BJ (cell line): ENCODE measurements at places on chromosomes 12 and 14.

DNA sequence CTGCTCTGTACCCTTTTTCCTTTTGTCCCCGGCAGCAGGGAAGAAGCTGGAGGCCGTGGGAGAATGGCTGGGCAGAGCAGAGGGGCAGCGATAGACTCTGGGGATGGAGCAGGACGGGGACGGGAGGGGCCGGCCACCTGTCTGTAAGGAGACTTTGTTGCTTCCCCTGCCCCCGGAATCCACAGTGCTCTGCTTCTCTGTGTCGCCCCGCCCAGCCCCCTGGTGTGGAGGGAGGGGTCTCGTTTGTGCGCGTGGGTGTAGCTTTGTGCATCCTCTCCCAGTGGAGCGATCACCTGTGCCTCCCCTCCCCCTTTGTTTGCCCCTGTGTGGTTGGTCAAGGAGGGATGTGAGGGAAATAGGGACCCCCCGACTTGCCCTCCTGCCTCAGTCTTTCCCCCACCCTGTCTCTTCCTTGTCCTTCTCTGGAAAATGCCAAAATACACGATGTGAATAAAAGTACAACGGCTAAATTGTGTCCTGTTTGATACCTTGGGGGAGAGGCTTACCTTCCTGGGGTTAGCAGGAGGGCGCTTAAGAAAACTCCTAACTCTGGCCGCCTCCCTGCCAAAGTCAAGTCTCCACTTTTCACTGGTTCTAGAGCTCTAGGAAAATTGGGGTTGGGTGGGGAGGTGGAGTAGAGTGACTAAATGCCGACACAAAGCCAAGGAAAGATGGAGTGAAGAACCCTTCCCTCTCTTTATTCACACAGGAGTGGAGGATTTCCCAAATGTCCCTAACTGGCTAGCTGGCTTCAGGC lies 990 bp upstream of the TPI1 start:
- no peak for DNase-seq

DNA sequence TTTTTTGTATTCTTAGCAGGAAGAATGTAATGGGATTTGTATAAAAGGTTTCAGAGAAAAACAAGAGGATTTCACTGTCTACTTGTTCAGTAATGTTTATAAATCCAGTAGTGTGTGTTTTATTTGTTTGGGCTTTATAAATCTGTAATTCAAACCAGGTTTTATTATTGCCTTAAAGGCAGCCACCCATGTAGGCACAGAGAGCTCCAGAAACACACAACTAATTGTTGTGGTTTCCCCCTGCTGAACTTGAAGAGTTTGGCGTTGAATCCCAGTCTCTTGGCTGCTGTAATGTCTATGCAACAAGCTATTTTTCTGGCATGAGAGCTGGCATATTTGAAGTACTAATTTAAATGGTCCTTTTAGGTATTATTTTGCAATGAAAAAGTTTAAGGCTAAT lies 63.4 kb upstream of the SLCO1C1 start:
- DNase-seq, result peak; percentile 37

GRCh38 chr14:42884100-42884499 lies 1277.4 kb downstream of the LRFN5 start:
- no peak for DNase-seq

DNA sequence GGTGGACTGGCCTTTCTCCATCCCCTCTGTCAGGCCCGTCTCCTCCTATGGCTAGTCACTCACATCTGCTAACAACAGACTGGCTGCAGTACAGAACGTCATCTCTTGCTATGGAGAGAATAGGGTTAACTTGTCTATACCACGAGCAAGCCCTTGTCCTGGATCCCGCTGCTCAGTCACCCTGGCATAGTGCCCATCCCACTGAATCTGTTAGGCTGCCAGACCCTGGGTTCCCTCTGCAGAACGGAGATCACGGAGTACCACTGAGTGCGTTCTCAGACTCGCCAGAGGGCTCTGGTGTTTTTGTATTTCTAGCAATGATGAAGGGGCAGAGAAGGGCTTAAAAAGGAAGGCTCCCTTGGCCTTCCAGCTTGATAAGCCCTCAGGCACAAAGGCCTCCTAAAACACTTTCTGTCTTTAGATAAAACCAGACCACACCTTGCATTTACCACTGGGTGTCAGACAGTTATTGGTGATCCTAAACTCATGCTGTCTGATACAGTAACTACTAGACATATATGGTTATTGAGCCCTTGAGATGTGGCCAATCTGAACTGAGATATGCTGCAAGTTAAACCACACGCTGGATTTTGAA lies 6.3 kb upstream of the NRIP2 start:
- DNase-seq, result no peak

- DNase-seq, result no peak
Observed at GRCh38 chr12:41112903-41113302, 75.2 kb upstream of the PDZRN4 start.

DNA sequence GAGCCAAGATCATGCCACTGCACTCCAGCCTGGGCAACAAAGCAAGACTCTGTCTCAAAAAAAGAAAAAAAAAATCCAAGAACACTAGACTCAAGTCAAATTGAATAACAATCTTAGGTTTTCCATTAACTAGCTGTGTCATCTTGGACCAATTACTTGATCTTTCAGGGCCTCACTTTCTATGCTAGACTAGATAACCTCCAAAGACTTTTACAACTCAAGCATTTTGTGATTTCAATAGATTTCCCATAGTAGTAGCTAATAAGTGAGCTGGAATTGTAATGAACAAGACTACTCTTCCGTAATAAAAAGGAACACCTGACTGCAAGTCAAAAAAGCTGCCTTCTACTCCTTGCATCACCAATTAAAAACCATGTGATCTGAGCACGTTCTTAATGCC lies 127.0 kb upstream of the SSTR1 start:
- DNase-seq, result no peak

DNA sequence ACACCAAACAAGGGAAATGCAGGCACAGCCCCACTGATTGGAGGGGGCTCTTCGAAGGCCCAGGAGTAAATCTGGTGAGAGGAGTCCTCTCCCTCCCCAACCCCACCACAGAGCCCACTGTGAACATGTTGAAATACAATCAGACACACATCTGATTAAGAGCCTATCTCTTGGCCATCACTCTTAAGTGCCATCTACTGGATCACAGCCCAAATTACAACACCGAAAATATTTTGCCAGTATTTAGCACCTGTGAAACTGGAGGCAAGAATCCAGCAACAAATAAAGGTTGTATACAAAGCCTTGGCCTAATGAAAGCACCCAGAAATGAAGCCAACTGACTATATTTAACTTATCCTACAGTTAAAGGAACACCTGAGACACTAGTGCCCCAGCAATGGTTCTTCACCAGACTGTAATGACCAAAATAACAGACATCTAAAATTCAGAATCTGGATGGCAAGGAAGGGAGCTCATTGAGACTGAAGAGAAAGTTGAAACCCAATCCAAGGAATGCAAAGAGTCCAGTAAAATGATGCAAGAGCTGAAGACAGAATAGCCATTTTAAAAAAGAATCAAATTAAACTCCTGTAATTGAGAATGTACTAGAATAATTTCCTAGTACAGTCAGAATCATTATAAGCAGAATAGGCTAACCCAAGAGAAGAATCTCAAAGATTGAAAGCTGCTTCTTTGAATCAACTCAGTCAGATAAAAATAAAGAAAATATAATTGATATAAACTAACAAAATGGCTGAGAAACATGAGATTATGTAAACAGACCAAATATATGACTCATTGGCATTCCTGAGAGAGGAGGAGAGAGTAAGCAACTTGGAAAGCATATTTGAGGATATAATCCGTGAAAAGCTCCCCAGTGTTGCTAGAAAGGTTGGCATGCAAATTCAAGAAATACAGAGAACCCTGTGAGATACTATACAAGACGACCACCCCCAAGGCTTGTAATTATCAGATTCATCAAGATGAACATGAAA lies 1117.0 kb downstream of the FLRT2 start:
- DNase-seq, result no peak

DNA sequence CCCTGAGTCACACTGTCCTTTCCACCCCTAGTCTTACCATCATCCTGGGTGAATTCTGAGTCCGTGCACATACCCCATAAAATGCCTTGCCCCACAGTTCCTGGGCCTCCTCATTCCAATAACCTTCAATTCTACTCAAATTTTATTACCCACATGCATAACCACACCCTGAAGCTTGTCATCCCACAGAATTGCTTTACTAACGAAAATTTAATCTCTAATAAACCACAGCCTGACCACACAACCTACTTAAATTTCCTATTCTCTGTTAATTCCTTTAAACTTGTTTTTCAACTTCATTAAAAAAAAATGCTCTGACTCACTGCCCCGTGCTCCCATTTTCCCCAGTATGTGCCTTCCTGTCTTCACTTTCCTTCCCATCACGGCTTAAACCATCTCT lies 205.9 kb downstream of the PHLDA1 start:
- peak; percentile 97 for DNase-seq

DNA sequence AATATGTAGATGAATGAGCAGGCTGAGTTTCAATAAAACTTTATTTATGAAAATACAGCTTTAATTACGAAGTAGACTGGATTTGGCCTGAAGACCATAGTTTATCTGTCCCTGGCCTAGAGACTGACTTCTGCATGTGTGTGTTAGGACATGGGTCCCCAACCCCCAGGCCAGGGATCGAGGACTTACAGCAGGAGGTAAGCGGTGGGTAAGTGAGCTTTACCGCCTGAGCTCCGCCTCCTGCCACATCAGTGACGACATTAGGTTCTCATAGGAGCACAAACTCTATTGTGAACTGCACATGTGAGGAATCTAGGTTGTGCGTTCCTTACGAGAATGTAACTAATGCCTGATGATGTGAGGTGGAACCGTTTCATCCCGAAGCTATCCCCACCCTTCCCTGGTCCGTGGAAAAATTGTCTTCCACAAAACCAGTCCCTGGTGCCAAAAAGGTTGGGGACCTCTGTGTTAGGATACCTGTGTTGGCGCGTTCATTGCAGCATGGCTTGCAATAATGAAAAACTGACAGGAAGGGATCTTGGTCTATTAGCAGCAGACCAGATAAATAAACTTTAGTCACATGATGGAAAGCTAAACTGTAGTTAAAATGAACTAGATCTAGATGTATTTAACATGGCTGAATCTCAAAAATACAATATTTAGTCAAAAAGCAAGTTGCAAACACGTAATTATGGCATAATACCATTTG lies 4.1 kb downstream of the GLRX5 start:
- DNase-seq, result no peak

DNA sequence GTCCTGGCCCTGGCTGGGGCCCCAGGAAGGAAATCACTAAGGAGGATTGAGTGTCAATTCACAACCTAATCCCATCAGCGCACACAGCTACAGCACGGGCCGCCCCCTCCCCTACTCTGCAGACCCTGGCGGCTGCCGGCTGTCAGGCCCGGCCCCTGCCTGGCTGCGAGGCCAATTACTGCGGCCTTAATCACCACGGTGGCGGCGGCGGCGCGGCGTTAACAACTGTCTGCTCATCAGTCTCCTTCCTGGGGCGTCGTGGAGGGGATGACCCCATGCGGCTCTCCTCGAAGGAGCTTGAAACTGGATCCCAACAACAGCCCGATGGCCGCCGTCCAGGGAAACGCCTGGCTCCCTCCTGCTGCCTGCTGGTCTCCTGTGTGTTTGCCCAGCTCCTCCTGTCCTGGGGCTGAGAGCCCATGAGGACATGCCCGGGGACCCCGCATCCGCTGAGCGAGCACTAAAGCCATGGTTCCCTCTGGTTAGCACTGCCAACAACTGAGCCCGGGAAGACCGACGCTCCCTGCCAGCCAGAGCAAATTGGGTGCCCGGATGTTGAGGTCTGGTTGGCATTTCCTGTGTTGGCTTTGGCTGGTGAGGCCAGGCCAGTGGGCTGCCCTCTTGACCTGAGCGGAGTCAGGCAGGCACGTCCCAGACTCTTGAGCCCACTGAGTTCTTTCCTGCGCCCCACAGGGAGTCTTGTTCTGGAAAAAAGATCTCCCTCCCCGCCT lies 21.8 kb upstream of the EIF2B2 start:
- DNase-seq, result no peak

GRCh38 chr14:99752486-99753121 lies 40.6 kb upstream of the EML1 start:
- peak; percentile 51 for DNase-seq

DNA sequence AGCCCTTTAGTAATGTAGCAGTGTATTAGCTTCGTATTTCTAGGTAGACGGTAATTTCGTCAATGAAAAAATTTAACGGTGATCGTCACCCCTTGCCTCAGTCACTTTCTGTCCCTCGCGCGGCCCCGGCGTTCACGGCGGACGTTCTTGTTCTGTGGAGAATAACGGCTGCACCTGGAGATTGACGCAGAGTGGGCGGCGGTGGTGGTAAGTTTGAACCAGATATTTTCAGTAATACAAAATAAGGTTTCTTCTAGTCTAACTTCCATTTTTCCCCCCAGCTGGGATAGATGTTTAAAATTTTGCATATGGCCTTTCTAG lies 341 bp downstream of the ZNF10 start:
- no peak for DNase-seq

DNA sequence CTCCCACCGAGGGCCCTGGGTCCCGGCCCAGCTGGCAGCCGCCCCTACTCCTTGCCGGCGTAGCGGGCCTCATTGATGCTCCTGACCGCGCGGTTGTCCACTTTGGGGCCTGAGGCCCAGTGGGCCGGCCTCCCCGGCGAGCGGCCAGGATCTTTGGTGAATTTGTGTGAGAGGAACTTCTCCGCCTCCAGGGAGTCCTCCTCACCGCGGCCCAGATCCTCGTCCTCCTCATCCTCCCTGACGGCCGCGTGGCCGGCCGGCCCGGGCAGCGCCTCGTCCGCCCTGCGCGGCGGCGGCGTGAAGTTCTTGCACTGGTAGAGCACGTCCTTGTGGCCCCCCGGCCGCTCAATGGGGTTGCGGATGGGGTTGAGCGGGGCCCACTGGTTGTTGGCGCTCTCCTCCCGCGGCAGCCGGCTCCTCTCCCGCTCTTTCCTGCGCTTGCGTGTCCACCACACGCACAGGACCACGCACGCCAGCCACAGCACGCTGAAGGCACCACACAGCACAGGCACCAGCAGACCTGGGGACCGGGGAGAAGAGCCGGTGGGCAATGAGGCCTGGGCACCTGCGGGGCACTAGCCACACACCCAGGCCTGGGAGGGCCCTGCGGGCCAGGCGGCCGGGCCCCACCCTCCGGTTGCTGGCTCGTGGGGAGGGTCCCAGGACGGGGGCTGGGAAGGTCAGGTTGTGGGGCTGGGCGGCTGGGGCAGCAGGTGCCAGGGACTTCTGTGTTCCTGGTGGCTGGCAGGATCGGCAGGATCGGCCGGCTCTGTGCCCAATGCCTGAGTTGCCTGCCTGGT lies 25.7 kb downstream of the JAG2 start:
- no peak for DNase-seq

- DNase-seq, result no peak
Observed at GRCh38 chr14:45038256-45038655, 45.7 kb upstream of the PRPF39 start.

DNA sequence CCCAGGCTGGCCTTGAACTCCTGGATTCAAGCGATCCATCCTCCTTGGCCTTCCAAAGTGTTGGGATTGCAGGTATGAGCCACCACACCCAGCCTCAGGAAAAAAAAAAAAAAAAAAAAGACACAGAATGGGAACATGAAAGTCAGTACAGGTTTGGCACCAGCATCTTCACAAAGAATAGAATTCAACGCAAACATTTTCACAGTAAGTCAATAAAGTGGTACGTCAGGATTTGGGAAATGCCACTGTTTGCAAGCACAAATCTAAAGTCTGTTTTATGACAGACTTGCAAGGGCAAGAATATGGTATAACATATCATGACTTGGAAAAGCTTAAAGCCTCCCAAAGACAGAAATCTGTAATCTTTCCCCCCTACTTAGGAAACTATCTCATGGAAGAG lies 34.9 kb upstream of the WDR89 start:
- no peak for DNase-seq
